Kidney tubule cell (primary cell): ENCODE measurements at places on chromosomes 2 and 18.
A peak's percentile ranks its signal among the peaks of the same experiment; 100 is the strongest.

GRCh38 chr18:57122936-57123510, 23.9 kb upstream of the BOD1L2 start:
- DNase-seq: no peak

DNA sequence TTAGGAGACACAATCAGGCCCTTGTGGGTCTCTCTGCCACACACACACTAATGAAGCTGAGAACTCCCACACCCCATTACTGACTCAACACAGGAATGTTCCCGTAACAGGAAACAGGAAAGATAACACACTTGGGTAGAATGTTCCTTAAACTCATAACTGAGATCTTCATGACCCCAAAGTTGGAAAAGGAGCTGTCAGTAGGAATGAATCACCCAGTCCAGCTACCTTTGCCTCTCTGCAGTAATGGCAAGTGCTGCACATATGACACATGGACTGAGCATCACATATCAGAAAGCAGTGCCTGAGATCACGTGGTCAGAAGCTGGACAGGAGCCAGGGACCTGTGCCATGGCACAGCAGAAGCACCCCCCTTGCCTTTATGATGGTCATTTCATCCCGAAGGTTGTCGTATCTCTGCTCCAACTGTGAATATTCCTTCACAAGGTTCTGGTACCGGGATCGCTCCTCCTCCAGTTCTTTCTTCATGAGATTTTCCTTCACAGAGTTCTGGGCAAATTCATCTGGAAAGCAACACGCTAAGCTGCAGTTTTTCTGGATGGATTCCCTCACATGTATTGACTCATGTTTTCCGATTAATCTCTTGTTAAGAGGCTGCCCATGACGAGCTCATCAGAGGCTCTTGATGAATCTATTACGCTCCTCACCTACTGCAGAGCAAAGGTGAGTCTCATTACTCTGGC, 65.4 kb upstream of the ACAA2 start:
- peak; percentile 57 for DNase-seq

- DNase-seq: no peak
These were observed 142.7 kb downstream of the SCG2 start for GRCh38 chr2:223459328-223459939.

GRCh38 chr18:75211953-75212750, 1.6 kb downstream of the TSHZ1 start:
- DNase-seq: peak; percentile 23

GRCh38 chr18:55141318-55141717, 182.1 kb upstream of the CCDC68 start:
- DNase-seq: peak; percentile 20

- DNase-seq: no peak
These were observed 18.8 kb downstream of the TMEM185B start for GRCh38 chr2:120204417-120204816.

- peak; percentile 92 for DNase-seq
These were observed 1.5 kb downstream of the KDM3A start for GRCh38 chr2:86442642-86443005.

- no peak for DNase-seq
These were observed 4.9 kb downstream of the STAT4 start for GRCh38 chr2:191145769-191146471.

- DNase-seq: no peak
These were observed 17.2 kb upstream of the NMI start for GRCh38 chr2:151306621-151307020.

GRCh38 chr2:66574701-66575624, 140.0 kb downstream of the MEIS1 start:
- DNase-seq: peak; percentile 76

DNA sequence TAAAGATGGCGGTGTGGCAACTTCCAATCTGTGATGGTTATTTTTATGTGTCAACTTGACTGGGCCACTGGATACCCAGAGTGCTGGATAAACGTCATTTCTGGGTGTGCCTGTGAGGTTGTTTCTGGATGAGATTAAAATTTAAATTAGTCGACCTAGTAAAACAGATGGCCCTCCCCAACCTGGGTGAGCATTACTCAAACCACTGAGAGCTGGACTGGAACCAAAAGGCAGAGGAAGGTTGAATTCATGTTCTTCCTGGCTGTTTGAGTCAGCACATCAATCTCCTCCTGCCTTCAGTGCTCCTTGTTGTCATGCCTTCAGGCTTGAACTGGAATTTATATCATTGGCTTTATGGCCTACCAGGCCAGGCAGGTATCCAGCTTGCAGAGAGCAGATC, 190.8 kb upstream of the RGPD4 start:
- peak; percentile 94 for DNase-seq

DNA sequence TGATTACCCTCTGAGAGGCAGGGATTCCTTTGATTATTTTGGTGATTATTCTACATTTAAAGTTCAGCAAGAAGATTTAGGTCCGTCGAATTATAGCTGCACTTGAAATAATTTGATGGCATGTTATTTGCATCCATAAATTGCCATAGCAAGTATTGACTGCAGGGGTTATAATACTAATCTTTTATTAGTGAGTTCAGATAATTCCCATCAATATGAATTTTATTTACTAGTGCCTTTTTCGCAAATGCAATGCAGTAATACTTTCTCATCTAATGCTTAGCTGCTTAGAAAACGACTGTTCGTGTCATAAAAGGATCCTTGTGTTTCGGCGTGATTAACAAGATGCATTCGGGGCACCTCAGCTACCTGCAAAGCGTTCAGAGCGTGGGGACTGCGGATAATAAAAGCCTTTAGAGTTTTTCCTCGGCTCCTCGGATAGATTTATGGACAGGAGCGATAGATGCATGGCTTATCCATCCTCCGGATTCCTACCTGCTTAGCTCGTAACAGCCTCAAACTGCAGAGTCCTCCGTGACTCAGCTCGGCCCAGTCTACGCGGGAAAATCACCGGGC, 2.5 kb upstream of the GBX2 start:
- DNase-seq: no peak

DNA sequence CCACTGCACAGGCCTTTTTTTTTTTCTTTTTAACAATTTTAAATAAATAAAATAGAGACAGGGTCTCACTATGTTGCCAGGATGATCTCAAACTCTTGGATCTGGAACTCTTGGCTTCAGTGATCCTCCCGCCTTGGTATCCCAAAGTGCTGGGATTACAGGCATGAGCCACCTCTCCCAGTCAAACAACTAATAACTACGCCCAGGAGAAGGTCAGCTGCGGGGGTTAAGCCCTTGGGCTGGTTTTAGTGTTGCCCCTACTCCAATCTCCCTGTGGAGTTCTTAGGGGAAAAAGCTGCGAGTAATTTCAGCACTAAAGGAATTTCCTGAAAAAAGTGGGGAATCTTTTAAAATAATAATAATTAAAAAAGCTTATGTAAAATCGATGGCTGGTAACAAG, 96.4 kb upstream of the XPO1 start:
- DNase-seq: no peak

DNA sequence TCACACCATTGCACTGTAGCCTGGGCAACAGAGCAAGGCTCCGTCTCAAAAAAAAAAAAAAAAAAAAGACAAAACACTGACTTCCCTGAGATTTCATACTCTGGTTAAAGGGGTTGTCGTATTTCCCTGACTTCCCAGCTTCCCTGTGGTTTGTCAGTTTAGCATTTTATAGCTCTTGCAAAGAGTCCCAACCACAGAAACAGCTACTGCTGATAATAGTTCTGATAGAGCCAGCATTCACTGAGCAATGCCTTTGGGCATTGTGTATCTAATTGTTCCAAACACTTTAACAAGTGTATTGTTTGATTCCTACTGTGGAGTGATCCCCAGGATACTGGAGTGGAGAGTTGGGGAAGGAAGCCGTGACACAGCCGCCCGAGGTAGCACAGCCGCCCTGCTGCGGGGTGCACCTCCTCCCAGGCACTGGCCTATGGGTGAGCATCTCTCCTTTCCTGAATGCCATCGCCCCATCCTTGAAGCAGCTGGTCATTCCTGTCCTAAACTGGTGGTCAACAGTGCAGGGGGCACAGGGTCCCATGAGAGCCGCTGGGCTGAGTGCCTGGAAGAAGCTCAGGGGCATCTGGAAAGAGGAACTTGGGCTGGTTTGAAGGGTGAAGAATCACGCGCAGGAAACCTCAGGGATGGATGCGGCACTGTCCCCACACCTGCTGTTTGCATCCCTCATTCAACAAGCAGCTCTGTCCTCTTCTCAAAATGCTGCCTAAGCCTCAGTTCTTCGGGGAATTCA, 81.0 kb upstream of the TMEM18 start:
- no peak for DNase-seq

DNA sequence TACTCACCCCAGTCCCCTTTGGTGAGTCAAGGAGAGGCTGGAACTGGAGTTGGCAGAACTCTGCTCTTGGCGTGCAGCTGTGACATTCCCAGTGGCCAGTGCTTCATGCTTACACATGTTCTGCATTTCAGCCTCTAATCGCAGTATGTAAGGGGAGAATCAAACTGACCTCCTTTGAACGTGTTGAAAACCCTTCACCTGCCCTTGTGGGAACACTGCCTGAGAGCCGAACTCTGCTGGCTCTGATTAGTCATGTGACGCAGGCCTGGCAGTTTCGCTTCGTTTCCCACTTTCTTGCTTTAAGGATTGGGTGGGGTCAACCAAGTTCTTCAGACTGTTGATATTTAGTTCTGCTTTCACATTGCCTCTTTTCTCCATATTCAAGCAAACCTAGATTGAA, 173.8 kb upstream of the BCL2L11 start:
- DNase-seq: peak; percentile 3

GRCh38 chr18:57466307-57466706, 31.1 kb downstream of the ONECUT2 start:
- DNase-seq: no peak

DNA sequence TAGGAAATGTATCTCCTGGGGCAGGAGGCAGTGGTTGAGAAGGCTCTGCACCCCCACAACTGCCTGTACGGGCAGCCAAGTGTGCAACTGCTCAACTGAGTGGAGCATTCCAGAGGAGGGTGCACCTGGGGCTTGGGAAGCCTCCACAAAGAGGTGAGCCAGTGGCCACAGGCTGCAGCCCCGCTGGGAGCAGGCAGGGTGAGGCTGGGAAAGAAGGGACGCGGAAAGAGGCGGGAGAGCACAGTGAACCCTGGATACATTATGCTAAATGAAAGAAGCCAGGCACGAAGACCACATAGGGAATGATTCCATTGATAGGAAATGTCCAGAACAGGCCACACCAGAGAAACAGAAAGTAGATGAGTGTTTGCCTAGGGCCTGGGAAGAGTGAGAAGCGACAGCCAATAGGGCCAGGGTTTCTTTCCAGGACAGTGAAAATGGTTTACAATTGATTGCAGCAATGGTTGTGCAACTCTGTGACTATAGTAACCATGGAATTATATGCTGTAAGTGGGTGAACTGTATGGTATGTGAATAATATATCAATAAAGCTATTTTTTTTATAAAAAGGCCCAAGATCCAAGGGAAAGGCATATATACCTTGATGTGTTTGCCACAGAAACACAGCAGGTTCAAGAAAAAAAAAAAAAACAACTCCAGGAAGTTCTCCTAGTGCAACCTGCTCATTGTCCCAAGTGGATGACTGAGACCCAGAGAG, 82.4 kb downstream of the DDX1 start:
- DNase-seq: peak; percentile 92

GRCh38 chr18:58005011-58005410, 39.0 kb upstream of the NEDD4L start:
- peak; percentile 37 for DNase-seq

DNA sequence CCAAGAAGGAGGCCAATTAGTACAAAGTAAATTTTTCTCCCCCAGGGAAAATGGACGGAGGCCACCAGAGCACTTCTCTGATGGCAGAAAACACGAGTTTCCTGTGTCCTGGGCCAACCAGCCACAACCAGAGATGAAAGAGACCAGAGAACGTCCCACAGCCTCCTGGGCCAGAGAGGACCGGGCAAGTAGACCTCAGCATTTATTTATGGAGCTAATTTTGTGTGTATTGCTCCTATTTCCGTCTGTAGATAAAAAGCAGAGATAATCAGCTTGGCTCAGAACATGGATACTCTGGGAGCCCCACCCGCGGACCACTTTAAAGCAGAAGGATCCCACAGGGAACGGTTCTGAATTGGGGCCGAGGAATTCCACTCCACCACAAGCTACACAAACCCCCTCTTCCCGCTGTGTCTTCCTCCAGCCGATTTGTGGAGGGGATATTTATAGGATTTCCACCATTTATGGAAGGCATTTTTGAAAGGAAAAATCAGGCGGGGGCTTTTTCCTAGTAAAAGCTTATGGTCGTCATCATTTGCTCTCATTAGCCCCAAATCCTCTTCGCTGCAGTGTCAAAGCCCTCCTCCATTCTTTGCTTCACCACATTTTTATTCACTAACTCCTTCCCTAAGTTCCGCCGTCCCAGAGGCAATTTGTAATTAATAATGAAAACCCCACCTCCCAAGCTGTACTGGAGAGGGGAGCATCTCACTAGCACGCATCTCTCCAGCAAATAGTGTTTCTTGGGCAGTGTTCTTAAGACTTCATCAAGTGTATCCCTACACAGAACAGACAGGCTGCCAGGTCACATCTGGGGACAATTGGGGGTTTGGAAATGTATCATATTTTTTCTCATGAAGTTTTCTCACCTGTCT, 43.7 kb upstream of the TWIST2 start:
- no peak for DNase-seq

- peak; percentile 58 for DNase-seq
These were observed 2.9 kb upstream of the ATOH8 start for GRCh38 chr2:85750587-85751575.

DNA sequence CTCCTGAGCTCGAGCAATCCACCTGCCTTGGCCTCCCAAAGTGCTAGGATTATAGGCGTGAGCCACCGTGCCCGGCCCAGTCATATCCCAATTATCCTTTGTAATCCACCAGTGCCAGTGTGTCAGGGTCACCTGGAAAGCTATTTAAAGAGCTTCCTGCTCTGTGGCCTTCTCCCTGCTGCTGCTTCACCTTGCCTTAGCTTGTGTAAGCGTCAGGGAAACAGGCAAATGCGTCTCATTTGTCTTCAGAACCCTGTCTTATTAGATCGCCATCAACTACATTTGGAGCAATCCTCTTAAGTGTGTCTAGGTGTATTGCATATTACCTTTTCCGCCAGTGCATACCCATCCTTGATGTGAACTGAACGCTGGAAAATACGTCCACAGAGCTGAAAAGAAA, 10.2 kb downstream of the KIF5C start:
- no peak for DNase-seq

DNA sequence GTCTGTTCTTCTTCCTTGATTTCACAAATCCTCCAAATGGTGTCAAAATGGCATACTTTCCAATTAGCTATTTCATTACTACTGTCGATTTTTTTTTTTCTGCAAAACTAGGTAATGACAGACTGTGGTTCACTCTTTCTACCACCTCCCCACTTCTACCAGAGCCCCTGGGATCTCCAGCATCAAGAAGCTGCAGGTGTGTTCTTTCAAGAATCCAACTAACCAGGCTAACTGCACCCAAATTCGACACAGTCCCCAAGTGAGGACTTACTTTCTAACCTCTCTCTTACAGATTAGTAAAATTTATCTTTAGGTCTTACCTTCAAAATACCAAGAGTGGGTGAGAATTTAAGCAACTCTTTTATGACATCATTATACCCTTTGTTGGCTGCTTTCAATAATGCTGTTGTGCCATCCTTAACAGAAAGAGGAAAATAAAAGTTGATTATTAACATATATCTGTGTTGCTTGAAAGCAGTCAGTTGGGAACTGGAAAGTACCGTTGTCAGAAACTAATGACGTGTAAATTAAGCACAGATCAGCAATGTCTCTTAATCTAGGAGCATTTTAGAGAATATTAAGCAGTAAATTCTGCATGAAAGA, 31.2 kb upstream of the NPC1 start:
- DNase-seq: peak; percentile 80
